Progenitor cell of endocrine pancreas (in vitro differentiated cells): ENCODE measurements at places on chromosomes 3 and 15.

GRCh38 chr3:66661628-66662027 lies 160.8 kb upstream of the LRIG1 start:
- H3K27ac ChIP-seq = no peak overlapping the region
- H3K27me3 ChIP-seq = peaks cover 2% of the 10 kb centered on the region
- no peaks in the 10 kb centered on the region for H3K36me3 ChIP-seq
- H3K4me1 ChIP-seq = peaks cover 23% of the 10 kb centered on the region

GRCh38 chr3:53216723-53217122 lies 39.1 kb downstream of the TKT start:
- H3K4me1 ChIP-seq = no peaks in the 10 kb centered on the region
- H3K4me3 ChIP-seq = no peak overlapping the region
- peaks cover 9% of the 10 kb centered on the region for H3K27me3 ChIP-seq
- H3K36me3 ChIP-seq = no peaks in the 10 kb centered on the region

GRCh38 chr15:60751985-60752952 lies 273.3 kb upstream of the ICE2 start:
- peak overlapping the region; percentile 6 for H3K27ac ChIP-seq
- H3K27me3 ChIP-seq = no peaks in the 10 kb centered on the region
- H3K4me1 ChIP-seq = peaks cover 11% of the 10 kb centered on the region
- H3K36me3 ChIP-seq = no peaks in the 10 kb centered on the region

- H3K4me3 ChIP-seq = no peak overlapping the region
- H3K27me3 ChIP-seq = peaks cover 21% of the 10 kb centered on the region
- no peak overlapping the region for H3K27ac ChIP-seq
- H3K4me1 ChIP-seq = no peaks in the 10 kb centered on the region
- DNase-seq = no peak
These were observed 31.7 kb upstream of the NR2C2 start for GRCh38 chr3:14915636-14916222.

DNA sequence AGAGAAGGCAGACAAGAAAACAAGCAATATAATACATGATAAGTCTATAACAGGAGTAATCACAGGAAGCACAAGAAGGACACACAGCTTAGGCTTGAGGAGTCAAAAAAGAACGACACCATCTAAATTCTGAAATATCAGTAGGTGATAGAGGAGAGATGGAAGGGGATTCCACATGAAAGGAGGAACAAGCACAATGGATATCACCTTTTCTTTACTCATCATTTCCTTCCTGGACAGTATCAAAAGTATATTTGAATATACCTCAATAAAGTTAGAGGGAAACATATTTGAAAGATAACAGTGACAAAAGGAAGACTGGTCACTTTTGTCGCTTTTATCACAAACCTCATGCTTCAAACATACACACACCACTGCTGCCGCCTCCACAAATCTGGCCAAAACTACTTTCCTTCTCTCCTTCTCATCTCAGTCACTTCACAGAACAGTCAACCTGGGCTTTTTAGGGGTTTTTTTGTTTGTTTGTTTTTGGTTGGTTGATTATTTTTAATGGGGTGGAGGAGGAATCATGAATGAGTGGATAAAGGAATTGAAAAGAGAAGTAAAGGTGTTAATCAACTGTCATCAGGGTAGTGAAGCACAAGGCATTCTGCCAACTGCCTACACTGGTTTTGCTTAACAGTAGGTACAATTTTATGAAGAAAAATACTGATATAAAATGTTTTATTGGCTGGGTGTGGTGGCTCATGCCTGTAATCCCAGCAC lies 18.5 kb downstream of the DENND4A start:
- peaks cover 9% of the 10 kb centered on the region for H3K4me1 ChIP-seq
- no peaks in the 10 kb centered on the region for H3K27me3 ChIP-seq
- H3K27ac ChIP-seq = no peak overlapping the region
- no peaks in the 10 kb centered on the region for H3K36me3 ChIP-seq

GRCh38 chr3:24261521-24261920 lies 233.1 kb downstream of the THRB start:
- H3K36me3 ChIP-seq = peaks cover 3% of the 10 kb centered on the region
- H3K27ac ChIP-seq = no peak overlapping the region
- DNase-seq = no peak
- peaks cover 3% of the 10 kb centered on the region for H3K27me3 ChIP-seq

GRCh38 chr3:13539292-13539638 lies 9.7 kb upstream of the FBLN2 start:
- DNase-seq = no peak
- no peak overlapping the region for H3K4me3 ChIP-seq
- H3K36me3 ChIP-seq = no peaks in the 10 kb centered on the region
- peaks cover 23% of the 10 kb centered on the region for H3K27me3 ChIP-seq

DNA sequence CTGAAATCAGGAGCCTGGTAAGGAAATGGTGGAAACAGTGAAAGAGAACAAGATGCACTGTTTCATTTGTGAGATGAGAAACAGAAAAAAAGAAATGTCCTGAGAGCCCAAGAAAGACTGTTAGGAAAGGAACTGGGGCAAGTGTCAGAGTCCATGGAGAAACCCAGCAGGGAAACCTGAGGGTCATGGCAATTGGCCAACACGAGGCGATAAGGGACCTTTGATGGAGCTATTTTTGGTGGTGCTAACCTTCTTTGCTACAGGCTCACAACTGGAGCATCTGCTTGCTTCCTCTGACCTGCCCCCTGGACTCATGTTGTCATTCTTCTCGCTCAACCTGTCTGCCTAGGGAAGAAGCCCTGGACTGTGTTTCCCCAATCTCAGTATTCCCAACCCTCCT lies 4.2 kb upstream of the TMEM41A start:
- peaks cover 3% of the 10 kb centered on the region for H3K4me1 ChIP-seq
- H3K27me3 ChIP-seq = peaks cover 24% of the 10 kb centered on the region
- no peak for DNase-seq
- peak overlapping the region; percentile 15 for H3K27ac ChIP-seq

- peaks cover 39% of the 10 kb centered on the region for H3K27me3 ChIP-seq
- no peaks in the 10 kb centered on the region for H3K36me3 ChIP-seq
- no peak for DNase-seq
- H3K4me1 ChIP-seq = peaks cover 41% of the 10 kb centered on the region
These were observed 111.1 kb upstream of the HACD2 start for GRCh38 chr3:123695731-123696640.

DNA sequence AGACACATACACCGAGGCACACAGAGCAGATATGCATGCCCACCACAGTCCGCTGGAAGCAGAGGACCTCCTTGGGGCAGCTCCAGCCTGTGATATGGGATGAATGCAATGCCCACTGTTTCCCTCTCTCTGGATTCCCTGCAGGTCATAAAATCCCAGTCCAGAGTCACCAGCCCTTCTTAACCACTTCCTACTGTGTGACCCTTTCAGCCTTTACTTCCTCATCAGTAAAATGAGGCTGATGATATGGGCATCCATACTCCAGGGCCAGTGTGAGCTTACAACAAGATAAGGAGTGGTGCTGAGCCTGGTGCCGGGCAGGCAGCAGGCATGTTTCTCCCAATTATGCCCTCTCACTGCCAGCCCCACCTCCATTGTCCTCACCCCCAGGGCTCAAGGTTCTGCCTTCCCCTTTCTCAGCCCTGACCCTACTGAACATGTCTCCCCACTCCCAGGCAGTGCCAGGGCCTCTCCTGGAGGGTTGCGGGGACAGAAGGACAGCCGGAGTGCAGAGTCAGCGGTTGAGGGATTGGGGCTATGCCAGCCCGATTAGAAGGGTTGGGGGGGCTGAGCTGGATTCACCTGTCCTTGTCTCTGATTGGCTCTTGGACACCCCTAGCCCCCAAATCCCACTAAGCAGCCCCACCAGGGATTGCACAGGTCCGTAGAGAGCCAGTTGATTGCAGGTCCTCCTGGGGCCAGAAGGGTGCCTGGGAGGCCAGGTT lies at the start of gene GNAT1:
Gene GNAT1 (plus strand): TSS at position 675 of the 725 bp plus-strand sequence. CDS start 116 bp downstream, outside the sequence.
- no peaks in the 10 kb centered on the region for H3K36me3 ChIP-seq
- H3K4me1 ChIP-seq = peaks cover 3% of the 10 kb centered on the region
- H3K27ac ChIP-seq = no peak within 1 kb of the TSS

GRCh38 chr3:128823008-128823407 lies 56.4 kb upstream of the ACAD9 start:
- no peak for DNase-seq
- H3K4me1 ChIP-seq = no peaks in the 10 kb centered on the region

DNA sequence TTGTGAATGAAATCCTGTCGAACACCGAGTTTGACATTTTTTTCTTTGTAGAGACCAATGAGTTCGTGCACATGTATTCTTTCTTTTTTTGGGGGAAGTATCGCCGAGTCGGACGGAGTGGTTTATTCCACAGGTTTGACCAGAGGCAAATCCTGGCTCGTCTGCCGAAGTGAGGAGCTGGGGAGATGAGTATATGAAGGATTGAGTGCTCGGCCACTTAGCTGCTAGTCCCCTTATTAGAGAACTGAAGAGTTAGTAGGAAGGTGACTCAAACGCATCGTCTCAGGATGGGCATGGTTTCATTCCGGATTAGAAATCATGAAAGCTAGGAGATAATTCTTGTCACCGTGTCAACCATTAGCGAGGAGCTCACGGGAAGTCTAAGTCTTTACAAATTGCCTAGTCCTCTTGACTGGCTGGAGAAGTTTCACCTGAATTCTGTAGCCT lies 154.7 kb upstream of the GOLIM4 start:
- peaks cover 11% of the 10 kb centered on the region for H3K27me3 ChIP-seq
- no peak for DNase-seq
- H3K27ac ChIP-seq = peak overlapping the region; percentile 65
- H3K4me1 ChIP-seq = peaks cover 20% of the 10 kb centered on the region
- H3K36me3 ChIP-seq = peaks cover 8% of the 10 kb centered on the region
- peak overlapping the region; percentile 91 for H3K4me3 ChIP-seq

DNA sequence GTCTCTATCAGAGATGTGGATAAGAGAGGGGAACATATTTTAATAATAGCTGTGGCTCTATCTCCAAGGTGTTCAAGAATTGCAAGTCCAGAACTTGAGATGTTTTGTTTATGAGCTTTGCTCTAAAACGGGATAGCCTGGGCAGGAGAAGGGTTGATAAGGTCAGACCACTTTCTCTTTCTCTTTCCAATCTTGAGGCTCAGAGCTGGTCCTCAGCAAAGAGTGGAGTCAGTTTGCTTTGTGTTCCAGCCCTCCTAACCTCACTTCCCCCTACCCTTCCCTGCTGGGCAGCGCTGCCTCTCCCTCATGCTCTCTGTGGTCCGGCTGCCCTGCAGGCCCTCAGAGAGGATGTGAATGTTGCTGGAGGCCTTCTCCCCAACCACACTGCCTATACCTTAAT lies 13.8 kb downstream of the KLHL6 start:
- DNase-seq = no peak
- no peaks in the 10 kb centered on the region for H3K4me1 ChIP-seq
- no peak overlapping the region for H3K27ac ChIP-seq
- H3K36me3 ChIP-seq = no peaks in the 10 kb centered on the region
